NCI-H226 (cell line): ENCODE measurements at places on chromosomes 3 and 15.

DNA sequence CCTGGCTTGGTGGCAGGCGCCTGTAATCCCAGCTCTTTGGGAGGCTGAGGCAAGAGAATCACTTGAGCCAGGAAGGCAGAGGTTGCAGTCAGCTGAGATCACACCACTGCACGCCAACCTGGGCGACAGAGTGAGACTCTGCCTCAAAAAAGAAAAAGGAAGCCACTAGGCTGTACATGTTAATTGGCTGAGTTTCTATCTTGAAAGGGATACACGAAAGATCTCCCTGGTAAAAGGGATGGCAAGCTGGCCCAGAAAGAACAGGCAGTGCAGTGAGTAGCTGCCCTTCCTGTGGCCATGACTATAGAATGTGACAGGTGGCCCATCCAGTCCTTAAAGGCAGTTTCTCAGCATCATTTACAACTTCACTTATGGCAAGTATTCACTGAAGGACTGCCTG lies 12.3 kb downstream of the LRIG1 start:
- DNase-seq = no peak

DNA sequence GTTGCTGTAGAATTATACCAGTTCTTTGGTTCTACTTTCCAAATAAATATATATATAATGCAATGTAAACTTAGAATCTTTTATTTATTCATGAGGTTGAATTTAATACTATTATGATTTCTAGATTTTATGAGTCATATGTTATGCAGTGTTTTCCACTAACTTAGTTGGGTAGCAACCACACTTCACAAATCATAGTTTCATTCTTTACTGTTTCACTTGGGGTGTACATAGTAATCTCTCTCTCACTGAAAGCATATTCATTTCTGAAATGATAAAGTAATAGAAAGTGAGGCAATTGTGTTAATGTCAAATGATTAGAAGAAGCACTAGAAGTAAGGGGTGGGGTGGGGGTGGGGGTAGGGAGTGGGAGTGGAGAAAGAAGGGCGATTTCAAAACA lies 52.6 kb downstream of the IQCH start:
- peak; percentile 24 for DNase-seq

GRCh38 chr3:98986073-98986472 lies 84.6 kb upstream of the DCBLD2 start:
- peak; percentile 76 for DNase-seq

DNA sequence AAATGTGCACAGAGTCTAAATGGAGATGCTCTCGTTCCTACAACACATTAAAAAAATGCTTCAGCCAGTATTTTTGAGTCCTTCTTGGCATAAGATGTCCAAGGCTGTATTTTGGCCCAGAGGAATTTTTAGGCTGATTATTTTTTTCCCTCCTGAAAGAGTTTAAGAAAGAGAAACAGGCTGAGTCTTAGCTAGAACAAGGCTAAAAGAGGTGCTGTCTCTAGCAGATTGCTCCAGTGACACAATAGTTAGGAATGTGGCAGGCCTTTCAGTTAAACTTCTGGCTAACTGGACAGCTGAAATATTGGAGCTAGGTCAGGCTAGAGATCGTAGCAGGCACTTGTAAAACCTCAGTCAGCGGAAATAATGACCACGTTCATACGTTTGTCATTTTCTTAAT lies 271.4 kb upstream of the RARB start:
- peak; percentile 16 for DNase-seq

- no peak for DNase-seq
Observed at GRCh38 chr3:33729993-33730392, 11.9 kb upstream of the CLASP2 start.

GRCh38 chr3:66076861-66077470 lies 38.2 kb upstream of the MAGI1 start:
- DNase-seq = no peak

DNA sequence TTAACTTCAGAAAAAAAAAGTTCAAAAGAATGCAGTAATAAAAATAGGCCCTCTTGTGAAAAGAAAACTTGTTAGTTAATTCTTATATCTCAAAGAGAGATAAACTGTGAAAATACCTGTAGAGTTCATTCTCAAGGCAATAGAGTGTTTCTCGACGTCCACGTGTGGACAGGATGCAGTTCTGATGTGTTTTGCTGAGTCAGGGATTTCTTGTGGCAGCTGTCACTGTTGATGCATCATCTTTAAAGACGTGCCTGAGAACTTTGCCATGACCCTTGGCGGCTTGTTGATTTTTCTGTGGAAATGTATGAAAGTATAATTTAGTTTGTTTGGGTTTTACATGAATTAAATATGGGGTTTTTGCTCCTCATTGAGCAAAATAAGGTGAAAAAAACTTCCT lies 702.2 kb downstream of the NLGN1 start:
- no peak for DNase-seq

DNA sequence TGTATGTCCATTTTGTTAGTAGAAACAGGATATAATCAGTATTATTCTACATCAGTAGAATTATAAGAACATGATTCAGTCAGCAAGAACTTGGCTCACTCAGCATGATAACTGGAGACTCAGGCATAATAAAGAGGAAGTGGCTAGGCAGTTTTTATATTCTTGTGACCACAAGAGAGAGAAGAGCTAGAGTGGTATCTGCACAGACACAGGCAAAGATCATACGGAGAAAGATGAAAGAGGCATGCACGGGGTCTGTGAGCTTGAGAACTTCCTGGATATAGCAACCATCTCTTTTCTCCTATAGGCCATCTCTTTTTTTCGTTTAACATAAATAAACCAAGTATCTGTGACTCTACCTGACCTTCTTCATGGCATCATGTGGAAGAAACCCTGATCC lies 46.8 kb downstream of the MYO5A start:
- peak; percentile 90 for DNase-seq

GRCh38 chr3:42730706-42731420 lies 28.3 kb upstream of the HHATL start:
- no peak for DNase-seq

DNA sequence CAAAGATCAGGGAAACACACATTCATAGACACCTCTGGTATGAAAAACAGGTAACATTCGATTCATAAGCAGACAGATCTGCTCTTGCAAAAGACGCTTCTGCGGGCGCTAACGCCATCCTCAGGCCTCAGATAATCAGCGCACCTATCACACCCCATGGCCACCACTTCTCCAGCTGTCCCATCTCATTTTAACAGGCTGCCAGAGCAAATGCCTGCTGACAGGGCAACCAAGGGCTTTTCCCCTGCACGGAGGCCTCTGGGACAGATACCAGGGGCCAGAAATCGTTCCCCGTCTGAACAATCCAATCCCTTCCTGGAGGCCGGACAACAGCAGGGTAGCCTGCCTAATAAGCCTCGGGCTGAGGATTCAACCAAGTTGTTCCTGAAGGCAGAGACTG lies 15.2 kb downstream of the ABCC5 start:
- DNase-seq = no peak

- no peak for DNase-seq
Observed at GRCh38 chr3:48306860-48307530, 26.5 kb downstream of the SPINK8 start.

DNA sequence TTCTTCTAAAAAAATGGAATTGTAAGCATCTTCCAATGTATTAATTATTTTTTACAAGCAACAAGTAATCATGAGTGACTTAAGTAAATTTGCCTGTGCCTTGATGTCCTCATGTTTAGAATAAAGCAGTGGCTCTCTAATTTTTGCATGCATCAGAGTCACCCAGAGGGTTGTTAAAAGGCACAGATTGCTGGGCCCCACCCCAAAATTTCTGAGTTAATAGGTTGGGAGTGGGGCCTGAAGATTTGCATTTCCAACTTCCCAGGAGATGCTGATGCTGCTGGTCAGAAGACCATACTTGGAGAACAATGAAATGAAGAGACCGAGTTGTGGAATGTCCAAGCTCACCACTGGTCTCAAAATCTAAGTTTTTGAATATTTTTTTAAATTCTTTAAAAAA lies 70.2 kb downstream of the ARHGAP31 start:
- DNase-seq = no peak

- no peak for DNase-seq
Observed at GRCh38 chr3:126693921-126694320, 10.1 kb upstream of the CHCHD6 start.

DNA sequence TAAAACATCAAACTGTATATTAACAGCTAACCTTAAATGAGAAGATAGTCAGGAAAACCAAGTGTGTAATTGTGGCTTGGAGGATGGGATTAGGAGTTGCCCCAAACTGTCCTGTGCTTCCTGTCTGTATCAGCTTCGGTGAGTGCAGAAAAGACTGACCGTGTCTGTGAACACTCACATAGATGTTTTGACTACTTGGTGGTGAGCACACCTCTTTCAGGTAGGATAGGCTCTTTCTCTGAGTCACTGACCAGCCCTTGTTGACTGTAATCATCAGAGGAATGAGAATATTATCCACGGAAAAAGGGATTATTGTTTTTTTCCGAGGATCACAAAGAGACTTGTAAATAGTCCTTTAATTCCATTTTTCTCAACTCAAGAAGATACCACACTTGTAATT lies 51.5 kb downstream of the GMNC start:
- no peak for DNase-seq

DNA sequence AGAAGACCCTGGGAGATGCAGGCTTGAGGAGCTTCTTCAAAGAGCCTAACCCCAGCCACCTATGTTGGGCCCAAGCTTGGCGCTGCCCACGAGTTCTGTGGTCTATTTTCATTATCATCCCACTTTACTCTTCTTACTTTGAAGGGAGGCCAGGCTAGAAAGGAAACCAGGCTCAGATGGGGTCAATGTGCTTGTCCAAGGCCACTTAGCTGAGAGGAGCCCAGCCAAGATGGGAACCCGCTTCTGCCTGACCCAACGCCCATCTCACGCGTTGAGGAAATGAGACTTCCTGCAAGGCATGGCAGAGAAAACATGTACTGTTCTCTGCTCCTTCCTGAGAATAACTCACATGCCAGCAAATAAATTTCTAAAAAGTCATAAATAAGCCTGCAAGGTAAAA lies 486.3 kb upstream of the PROK2 start:
- DNase-seq = no peak

DNA sequence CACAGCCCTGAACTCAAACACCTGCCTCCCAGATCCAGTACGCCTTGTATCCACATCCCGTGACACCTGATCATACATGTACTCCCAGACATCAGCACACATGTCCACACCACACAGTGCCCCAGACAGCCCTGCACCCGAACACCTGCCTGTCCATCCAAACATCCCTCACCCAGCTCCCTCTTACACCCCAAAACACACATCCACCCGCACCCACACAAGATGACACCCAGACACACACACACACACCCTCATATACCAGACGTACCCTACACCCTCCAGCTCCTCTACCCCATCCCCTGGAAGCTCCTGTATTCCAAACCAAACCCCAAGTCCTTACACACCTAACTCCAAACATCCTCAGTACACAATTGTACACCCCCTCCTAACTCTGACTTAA lies 735 bp downstream of the CAMK1 start:
- DNase-seq = no peak

DNA sequence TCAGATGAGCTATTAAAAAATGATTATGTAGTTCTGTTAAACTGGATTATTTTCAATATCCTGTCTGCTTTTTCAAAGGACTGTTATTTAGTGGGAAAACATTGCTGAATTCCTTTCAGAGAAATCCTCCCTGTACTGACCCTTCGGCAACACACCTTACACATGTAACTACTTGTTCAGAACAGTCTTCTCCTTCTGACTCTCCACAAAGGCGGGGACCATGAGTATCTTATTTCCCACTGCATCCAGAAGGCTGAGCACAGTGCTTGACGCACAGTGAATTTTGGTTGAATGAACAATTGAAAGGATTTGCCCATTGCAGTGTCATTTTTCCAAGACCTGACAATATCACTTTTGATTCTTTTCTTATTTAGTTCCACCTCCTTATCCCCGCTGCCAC lies 23.1 kb upstream of the CFAP161 start:
- no peak for DNase-seq

- no peak for DNase-seq
Observed at GRCh38 chr15:101675796-101676582, 23.8 kb upstream of the TM2D3 start.

GRCh38 chr3:116018646-116019045 lies 395.3 kb downstream of the GAP43 start:
- no peak for DNase-seq

GRCh38 chr3:48984663-48985062 lies 5.4 kb upstream of the P4HTM start:
- no peak for DNase-seq

GRCh38 chr3:46438831-46439230 lies 25.9 kb downstream of the LTF start:
- no peak for DNase-seq

DNA sequence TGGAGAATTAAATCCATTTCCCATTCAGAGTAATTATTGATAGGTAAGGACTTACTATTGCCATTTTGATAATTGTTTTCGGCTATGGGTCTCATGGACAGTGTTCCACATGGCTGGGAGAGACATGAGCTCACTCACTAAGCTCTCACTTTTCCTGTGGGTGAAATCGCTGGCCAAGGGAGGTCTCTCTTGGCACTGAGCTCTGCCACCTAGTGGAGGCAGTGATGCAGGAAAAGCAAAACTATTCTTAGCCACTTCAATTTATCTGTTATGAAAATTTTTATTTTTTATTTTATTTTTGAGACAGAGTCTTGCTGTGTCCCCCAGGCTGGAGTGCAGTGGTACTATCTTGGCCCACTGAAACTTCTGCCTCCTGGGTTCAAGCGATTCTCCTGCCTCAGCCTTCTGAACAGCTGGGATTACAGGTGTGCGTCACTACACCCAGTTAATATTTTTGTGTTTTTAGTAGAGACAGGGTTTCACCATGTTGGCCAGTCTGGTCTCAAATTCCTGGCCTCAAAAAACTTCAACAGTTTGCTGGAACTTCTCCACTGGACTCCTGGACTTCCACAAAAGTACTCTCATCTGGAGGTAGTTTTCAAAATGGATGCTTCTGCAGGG lies 4.7 kb upstream of the RNF13 start:
- DNase-seq = peak; percentile 77

DNA sequence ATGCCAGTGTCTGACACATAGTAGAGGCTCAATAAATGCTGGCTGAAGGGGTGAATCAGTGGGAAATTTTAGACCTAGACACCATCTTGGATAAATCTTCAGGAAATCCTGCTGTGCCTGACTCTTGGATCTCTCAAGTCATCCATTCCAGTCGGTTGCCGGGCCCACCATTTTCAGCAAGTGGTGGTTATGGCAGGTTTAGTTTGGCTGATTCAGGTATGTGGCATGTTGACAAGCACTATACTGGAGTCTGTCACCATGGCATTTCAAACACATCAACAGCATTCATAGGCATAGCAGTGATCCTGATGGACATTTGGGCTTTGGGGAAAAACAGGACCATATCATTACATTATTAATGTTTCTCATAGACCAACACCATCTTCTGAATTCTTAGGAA lies 25.7 kb upstream of the APH1B start:
- DNase-seq = no peak
